ENCODE measurements at places on chromosomes 13 and 19. TPM values are rescaled to one million over a fixed set of nuclear protein-coding genes. Genes with fewer than 3 reads are reported as not detected.

DNA sequence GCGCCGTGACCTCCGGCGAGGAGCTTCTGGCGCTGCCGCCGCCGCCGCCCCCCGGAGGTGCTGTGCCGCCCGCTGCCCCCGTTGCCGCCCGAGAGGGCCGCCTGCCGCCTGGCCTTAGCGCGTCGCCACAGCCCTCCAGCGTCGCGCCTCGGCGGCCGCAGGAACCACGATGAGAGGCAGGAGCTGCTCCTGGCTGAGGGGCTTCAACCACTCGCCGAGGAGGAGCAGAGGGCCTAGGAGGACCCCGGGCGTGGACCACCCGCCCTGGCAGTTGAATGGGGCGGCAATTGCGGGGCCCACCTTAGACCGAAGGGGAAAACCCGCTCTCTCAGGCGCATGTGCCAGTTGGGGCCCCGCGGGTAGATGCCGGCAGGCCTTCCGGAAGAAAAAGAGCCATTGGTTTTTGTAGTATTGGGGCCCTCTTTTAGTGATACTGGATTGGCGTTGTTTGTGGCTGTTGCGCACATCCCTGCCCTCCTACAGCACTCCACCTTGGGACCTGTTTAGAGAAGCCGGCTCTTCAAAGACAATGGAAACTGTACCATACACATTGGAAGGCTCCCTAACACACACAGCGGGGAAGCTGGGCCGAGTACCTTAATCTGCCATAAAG is 4.8 kb downstream of the PDX1 start:
- DNase-seq: no peak

- no peak for DNase-seq
Measured at GRCh38 chr13:43107780-43108179, 84.4 kb downstream of the DNAJC15 start.

Gene SIGLEC5
- not detected for total RNA-seq

Gene GAPDHS
- not detected for total RNA-seq

DNA sequence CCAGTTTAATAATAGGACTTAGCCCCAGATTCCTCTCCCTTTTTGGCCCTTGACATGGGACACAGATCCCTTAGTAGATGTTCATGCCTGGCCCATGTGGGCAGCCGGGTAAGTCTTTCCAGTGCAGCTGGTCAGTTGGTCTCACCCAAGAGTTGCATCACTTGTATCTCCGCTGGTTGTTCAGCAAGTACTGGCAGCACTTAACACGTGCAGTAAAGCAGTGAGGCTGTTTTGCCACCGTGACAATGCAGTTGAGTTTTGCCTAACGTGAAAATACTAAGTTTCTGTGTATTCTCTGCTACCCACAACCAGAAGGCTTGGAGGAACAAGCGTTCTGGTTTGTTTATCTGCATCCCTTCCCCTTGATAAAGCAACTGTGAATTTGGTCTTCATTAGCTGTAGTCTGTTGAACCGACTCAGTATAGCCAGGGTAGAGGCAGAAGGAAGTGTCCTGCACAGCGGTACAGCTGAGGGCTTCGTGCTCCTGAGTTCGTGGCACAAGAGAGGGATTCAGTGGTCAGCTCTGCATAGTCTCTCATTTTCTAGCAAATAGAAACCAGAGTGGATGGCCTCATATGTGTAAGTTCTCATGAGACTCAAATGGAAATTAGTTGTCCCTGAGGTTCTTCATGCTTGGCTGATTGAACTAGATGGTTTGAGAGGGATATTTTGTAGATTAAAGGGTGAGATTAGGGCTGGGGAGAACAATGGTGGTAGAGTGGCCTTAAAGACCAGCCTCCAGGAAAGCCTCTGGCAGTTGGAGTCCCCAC is 50.3 kb downstream of the ARHGEF7 start:
- DNase-seq: no peak

GRCh38 chr13:21238267-21238666 is 61.8 kb downstream of the MRPL57 start:
- DNase-seq: no peak

All from H1 (cell line).